Hematopoietic multipotent progenitor cell treated with erythropoietin and hydrocortisone succinate and interleukin-3 and kit ligand, for 4 days (in vitro differentiated cells): ENCODE measurements at places on chromosomes 3 and 15.

- DNase-seq: no peak
These were observed 332.6 kb downstream of the LSAMP start for GRCh38 chr3:116112696-116113095.

GRCh38 chr3:150775001-150775599 is 12.1 kb upstream of the SIAH2 start:
- DNase-seq: no peak

- no peak for DNase-seq
These were observed 210.8 kb downstream of the CHST2 start for GRCh38 chr3:143330296-143330868.

DNA sequence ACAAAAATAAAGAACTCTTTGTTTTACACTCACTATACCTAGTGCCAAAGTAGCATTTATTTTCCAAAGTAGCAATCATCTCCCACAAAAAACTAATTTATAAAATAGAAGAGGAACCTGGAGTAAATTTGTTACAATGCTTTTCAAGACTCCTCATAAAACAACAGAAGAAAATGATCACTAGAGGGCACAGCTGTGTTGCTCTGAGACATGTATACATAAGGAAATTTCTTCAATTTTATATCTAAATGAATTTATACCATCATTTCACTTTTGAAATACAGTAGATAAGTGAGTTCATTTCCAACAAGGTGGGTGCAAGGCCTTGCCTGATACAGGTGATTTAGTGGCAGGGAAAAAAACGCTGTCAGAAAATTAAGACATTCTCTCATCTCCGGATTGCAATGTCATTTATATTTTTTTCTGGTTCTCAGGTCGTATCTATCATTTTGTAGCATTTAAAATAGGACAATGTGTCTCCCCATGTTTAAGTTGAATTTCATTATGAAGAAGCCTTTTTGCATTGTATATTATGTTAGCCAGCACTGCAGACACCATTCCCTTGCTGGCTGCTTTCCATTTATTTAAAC is 25.3 kb upstream of the ARHGEF26 start:
- DNase-seq: peak; percentile 60

DNA sequence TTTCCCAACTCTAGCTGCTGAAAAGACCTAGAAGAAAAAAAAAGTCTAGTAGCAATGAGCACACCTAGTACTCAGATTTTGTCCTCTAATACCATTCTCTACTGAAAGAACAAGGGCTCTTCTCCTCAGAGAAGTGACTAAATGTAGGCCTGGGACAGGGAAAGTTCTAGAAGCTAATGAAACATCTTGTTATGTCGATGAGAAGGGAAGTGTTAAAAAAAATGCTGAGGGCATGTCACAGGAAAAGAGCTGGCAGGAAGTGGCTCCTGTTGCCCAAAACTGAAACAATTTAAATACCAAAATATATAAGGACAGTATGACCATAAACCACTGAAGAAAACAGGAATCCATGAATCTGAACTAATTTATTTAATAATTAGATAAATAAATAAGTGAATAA is 581.4 kb upstream of the TBL1XR1 start:
- peak; percentile 17 for DNase-seq

- DNase-seq: no peak
These were observed 77.6 kb upstream of the DLG1 start for GRCh38 chr3:197376020-197376419.

DNA sequence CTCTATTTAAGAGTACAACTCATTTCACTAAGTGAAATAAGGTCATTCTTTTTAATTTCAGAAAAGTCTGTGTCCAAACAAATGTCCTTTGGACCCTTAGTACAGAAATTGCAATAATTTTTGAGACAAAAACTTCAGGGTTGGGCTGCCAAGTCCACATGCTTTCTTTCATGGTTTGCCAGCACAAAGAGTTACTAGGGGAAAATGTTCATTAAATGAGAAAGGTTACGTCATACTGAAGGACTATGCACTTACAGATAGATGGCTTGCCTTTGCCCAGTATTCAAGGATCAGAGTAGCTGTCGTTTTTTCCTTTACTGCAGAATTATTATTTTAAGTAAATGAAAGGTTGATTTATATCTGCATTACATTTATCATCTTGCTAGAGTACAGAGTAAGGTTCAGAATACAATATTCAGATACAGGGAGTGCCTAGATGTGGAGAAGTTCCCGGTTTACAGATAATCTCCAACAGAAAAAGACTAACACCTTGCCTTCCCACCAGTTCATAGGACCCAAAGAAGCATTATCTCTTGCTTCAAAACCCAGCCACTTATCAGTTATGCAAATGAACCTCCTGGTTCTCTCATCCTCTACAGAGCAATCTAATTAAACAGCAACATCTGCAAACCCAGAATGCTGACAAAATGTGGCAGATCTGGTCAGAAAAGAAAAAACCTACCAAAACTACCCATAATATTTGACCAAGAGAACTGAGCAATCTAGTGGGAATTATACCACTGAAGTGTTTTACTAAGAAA is 179.3 kb downstream of the FRMD5 start:
- DNase-seq: peak; percentile 71

- peak; percentile 77 for DNase-seq
These were observed 152.2 kb downstream of the IGSF11 start for GRCh38 chr3:118882353-118882947.

- no peak for DNase-seq
These were observed 79.1 kb upstream of the HES1 start for GRCh38 chr3:194056731-194057415.
